Activated B cell treated with CpG ODN at 0.5 μM for 24 hours (primary cell): ENCODE measurements at places on chromosomes 2 and 18.

DNA sequence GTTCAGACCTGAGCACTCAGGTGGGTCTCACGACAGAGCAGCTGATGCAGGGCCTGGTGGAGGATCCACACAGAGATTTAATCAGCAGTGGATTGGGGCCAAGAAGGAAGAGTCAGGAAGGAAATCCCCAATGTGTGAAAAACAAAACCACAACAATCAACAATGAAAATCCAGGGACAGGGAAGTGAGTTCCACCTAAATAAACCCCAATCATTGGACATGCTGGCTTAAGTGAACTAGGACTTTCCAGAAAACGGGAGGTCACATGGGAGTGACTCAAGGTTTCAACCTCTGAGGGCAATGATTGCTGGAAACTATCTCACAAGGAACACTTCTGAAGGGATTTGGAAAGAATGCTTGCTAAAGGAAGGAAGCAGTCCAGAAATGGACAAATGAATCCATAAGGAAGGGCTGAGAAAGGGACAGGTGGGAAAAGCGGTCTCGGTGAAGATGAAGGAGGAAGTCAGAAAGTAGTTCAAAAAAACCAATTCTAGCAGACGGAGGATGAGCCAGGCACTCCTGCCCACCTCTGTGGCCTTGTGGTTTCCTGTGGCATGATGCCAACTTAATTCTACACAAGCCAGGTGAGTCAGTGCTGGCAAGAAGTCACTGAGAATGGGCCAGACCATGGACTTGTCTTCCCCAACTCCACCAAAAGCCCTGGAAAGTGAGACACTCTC is 15.4 kb upstream of the XDH start:
- no peak for DNase-seq

- DNase-seq = no peak
Measured at GRCh38 chr18:56576826-56577573, 61.4 kb downstream of the TXNL1 start.

- DNase-seq = no peak
Measured at GRCh38 chr2:39141334-39142271, 20.8 kb upstream of the SOS1 start.

GRCh38 chr2:219628986-219629901 is 1.8 kb downstream of the SLC4A3 start:
- no peak for DNase-seq

- no peak for DNase-seq
Measured at GRCh38 chr2:171297956-171298355, 135.8 kb downstream of the METTL8 start.

- no peak for DNase-seq
Measured at GRCh38 chr18:8741532-8741931, 36.2 kb downstream of the MTCL1 start.

- DNase-seq = no peak
Measured at GRCh38 chr2:174473796-174474195, 13.0 kb downstream of the GPR155 start.

GRCh38 chr2:71688530-71688929 is 235.2 kb downstream of the DYSF start:
- no peak for DNase-seq

DNA sequence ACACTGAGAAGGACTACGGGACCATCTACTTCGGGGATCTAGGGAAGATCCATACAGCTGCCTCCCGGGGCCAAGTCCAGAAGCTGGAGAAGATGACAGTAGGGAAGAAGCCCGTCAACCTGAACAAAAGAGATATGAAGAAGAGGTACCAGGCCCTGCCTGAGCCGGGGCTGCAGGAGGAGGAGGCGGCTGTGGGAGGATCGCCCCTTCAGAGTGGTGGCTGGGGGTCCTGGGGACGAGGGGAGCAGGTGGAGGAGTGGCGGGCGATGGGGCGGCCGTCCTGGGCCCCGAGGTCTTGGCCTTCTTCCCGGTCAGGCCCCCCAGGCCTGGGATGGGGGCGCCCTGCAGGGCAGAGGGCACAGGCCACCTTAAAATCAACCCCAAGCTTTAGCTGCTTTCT is 524 bp downstream of the ANKRD30B start:
- DNase-seq = no peak

GRCh38 chr18:68283834-68284233 is 431.1 kb downstream of the TMX3 start:
- no peak for DNase-seq

- no peak for DNase-seq
Measured at GRCh38 chr18:49565101-49565500, 3.2 kb downstream of the LIPG start.

GRCh38 chr18:24057804-24058203 is 43.2 kb downstream of the TTC39C start:
- no peak for DNase-seq

DNA sequence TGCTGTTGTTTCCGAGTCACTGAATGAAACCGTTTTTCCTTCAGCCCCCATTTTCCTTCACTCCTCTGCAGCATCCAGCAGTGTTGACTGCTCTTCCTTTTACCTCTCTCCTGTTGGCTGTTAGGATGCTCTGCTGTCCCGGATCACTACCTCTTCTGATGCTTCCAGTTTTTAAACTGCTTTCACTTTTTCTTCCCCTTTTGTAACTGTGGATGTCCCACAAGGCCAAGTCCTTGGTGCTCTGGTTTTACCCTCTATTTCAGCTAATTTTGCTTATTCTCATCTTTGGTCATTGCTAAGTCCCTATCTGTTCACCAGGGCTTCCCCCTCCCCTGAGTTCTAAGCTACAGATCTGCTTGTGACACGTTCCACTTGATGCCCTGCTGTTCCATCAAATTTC is 39.4 kb upstream of the MAP4K3 start:
- DNase-seq = no peak

- DNase-seq = no peak
Measured at GRCh38 chr18:7982216-7982615, 415.1 kb downstream of the PTPRM start.

- DNase-seq = no peak
Measured at GRCh38 chr2:191061381-191061980, 47.5 kb upstream of the STAT1 start.

- DNase-seq = no peak
Measured at GRCh38 chr18:22171258-22172119, 2.1 kb downstream of the GATA6 start.

- DNase-seq = no peak
Measured at GRCh38 chr2:36404318-36404717, 48.7 kb downstream of the CRIM1 start.

- no peak for DNase-seq
Measured at GRCh38 chr18:22640281-22640842, 222.6 kb upstream of the CTAGE1 start.

DNA sequence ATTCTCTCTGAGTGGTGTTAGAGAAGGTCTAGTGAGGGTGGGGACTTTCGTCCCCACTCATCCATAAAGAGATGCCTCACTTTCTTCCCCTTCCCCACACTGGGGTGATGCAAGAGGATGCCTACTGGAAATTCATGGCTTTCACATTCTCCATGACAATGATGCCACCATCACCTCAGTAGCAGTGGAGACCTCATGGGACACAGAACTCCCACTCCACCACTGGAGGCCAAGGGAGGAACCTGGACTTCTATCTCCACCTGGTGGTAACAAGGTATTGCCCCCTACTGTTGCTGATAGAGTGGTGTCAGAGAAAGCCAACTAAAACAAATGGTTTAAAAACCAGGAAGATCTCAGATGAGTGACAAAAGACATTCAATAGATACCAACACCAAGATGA is 110.9 kb downstream of the INHBB start:
- no peak for DNase-seq

- no peak for DNase-seq
Measured at GRCh38 chr2:96329456-96329855, 4.3 kb downstream of the ITPRIPL1 start.

DNA sequence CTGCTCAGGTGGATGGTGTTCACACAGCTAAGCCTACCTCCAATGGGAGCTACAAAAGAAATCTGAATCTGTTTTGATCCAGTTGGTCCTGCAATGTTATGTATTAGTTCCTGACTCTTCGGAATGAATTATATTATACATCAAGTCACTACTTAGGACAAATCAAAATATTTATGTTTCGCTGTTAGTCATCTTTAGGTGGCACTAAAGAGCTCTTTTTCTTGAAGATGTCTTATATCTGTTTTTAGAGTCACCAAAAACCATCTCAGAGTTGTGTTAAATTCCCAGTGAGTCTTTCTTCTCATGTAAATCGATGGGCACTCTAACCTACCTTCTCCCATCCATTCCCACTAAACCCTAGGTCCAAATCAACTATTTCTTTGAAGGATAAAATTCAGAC is 2.2 kb downstream of the DNER start:
- DNase-seq = no peak

DNA sequence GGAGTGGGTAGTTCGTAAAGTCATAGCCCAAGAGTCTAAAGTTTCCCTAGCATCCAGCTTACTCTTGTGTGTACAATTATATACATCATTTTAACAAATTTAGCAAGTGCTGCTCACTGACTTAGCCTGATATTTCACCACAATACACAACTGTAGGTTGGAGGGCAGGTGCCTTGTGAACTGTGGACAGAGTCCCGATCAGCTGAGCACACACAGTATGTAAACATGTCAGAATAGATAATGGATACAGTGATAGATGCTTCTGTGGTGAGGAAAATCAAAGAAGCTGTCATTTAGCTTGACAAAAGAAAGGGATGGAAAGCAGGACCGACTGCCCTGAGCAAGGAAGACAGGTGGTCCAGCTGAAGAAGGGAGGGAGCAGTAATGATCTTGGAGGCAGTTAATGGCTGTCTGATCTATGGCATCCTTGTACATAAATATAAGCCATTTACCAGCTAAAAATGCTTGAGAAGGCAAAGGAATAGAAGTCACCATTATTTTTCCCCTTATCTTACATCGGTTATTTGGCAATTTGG is 372.8 kb upstream of the UBE2E3 start:
- no peak for DNase-seq

DNA sequence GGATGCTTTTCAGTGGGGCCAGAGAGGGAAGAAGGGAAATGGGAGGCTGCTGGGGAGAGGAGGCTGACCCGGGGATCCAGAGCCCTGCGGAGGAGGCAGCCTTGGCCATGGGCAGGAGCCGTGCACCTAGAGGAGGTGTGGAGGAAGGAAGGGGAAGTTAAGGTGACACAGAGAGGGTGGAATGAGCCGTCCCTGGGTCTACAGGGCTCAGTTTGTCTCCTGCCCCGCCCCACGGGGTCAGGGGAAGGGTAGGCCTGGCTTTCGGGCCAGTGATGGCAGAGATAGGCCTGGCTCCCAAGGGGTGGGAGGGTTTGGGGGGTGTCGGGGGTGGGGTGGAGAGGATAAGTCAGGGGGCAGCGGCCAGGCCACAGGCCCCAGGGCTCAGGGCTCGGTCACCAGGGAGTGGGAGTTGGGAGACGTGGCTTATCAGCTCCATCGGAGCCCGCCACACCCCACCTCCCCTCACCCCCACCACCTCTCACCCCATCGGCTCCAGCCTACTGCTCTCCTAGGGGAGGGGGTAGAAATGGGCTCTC is 39.5 kb upstream of the NOTO start:
- DNase-seq = no peak

DNA sequence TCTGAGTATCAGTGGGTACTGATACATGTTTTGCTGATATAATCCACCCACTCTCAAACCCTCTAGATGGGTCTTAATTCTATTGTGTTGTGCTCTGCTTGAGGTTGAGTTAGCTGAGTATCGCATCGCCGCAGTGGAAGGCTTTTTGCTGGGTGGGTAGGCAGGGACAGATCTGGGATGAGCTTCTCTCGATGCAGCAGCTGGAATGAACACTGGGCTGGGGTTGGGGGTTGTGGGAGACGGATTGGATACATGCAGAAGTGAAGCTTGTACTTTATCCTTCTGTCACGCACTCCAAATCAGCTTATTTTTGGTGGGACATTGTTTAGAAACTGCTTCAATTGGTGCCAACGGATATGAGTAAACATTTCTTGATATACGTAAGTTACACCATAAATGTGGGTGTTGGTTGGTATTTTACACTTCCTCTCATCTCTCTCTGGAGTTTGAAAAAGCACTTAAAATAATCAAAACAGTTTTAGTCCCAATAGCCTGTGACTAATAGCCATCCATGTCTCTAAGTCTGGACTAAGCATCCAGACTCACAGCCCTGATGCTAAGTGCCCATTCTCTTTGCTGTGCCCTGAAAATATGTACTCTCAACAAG is 107.1 kb downstream of the POLE4 start:
- no peak for DNase-seq

DNA sequence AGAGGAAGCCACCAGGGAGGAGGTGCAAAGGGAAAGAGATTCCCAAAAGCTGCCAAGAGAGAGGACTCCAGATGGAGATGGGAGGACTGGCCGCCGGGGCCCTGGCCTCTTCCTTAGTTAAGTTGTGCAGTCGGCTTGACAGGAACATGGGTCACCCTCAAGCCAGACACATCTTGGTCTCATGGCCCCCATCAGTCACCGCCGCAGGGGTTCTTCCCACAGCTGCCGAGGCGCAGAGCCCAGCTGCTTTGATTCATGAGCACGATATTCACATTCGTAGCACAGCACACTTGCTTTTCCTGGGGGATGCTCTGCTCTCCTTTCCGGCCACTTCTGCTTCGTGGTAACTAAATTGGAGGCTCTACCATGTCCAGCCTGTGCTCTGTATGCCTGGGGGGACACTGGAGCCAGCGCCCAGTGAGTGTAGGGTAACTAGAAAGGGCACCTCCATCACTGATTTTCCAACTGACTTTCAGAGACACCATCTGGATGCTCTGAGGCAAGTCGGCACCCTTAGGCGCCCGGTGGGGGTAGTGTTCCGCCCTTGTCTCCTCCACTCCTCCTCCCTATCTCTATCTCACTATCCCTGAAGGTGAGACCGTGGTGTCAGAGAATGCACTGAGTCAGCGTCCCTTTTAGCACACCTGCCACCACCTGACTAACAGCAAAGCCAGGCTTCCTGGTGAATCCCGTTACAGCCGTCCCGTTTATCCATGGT is 13.3 kb downstream of the TWIST2 start:
- no peak for DNase-seq

DNA sequence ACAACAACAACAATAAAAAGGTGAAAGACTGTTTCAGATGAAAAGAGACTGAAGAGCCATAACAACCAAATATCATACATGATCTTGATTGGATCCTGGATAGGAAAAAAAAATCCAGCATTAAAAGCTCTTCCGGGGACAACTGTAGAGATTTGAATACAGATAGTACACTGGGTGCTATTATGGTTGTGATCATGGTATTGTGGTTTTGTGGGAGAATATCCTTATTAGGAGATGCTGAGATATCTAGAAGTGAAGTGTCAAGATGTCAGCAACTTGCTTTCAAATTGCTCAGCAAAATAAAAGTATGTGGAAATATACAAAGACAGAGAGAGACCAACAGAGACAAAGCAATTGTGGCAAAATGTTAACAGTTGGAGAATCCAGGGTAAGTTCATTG is 15.5 kb upstream of the SPATA3 start:
- DNase-seq = no peak
